ENCODE measurements at places on chromosomes 7 and 10.

DNA sequence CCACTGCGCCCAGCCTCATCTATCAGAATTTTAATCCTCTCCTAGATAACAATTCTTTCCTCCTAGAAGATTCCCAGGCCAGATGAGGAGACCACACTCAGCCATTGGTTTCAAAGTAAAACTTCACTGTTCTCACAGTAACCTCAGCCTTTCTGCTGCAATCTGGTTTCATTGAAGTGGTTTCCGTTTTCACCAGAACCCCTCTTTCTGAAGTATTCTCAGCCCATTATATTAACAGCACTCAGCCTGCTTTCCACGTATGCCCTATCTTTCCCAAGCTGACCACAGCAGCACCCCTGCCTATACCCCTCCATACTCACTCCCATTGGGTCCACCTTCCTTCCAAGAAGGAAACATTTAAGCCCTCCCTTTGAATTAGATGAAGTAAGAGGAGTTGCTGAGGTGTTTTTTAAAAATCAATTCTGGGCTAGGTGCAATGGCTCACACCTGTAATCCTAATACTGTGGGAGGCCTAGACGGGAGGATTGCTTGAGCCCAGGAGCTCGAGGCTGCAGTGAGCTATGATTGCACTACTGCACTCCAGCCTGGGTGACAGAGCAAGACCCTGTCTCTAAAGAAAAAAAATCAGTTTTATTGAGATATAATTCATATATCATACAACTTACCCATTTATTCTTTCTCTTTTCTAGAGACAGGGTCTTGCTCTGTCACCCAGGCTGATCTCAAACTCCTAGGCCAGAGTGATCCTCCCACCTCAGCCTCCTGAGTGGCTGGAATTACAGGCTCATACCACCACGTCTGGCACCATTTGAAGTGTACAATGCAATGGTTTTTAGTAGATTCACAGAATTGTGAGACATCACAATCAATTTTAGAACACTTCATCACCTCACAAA is 11.3 kb downstream of the PLAU start:
- no peak for DNase-seq

DNA sequence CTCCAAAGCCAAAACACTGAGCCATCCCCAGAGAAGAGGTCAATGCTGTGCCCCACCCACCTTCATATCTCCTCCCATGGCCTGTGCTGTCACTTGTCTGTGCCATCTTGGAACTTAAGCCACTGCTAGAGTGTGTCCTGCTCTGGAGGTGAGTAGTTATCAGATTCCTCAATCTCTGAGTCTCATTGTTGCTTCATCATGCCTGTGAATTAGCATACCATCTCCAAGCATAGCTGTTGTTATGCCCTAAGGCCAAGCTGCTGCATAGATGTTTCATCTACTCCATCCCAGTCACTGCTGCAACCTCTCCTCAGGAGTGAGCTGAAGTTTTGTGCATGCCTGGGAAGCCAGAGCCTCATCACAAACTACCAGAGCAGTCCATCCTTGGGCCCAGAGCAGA is 349.0 kb downstream of the ZWINT start:
- DNase-seq: no peak

DNA sequence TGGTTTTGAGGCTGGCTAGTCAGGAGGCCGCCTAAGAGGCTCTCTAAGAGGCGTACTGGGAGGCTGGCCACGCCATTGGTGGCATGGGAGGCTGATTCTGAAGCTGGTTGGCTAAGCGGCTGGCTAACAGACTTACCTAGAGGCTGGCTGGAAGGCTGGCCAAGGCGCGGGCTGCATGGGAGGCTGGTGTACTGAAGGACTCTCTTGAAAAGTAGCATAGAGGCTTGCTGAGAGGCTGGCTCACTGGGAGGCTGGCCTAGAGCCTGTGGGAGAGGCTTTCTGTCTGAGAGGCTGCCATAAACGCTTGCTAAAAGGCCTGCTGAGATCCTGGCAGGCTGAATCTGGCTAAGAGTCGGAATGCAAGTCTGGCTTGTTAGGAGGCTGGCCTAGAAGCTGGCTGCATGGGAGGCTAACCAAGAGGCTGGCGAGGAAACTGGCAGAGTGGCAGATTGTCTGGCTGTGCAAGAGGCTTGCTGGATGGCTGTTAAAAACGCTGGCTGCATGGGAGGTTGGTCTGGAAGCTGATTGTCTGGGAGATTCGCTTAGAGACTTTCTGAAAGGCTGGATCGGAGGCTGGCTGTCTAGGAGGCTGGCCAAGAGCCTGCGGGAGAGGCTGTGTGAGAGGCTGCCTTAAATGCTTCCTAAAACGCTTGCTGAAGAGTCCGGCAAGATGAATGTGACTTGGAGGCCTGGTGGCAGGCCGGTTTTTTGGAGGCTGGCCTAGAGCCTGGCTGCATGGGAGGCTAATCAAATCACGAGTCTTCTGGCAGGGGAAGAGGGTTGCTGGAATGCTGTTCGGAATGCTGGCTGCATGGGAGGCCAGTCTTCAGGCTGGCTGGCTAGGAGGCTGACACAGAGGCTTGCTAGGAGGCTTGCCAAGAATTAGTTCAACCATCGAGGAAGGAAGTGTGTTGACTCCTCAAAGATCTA is 134.2 kb downstream of the OR13A1 start:
- DNase-seq: no peak

DNA sequence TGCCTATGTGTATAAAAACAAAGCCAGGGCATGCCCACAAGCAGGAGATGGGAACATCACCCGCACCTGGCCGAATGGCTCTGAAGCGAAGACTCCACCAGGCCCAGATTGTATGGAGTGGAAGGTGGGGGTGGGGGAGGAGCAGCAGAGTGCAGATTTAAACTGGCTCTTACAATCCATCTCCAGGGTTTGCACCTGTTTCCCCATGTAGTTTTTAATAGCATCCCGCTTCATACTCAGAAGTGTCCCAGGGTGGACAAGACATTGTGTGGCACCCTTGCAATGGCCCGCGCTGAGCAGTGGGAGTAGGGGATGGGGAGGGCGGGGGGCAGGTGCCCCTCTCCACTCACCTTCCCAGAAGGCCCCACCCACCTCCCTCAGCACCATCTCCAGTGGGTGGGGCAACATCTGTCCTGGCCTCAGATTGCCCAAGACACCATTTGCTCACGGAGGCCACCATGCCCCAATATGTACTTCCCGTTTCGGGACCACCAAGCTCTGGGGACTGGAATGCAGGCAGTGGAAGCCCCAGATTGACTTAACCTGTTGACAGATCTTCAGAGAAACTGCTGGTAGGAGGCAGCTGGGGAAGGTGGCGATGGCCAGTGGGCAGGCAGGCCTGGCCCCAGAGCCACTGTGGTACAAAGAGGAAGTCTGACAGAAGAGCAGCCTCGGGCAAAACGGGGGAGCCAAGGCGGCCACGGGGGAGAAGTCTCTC is 23.0 kb downstream of the VSIR start:
- no peak for DNase-seq

DNA sequence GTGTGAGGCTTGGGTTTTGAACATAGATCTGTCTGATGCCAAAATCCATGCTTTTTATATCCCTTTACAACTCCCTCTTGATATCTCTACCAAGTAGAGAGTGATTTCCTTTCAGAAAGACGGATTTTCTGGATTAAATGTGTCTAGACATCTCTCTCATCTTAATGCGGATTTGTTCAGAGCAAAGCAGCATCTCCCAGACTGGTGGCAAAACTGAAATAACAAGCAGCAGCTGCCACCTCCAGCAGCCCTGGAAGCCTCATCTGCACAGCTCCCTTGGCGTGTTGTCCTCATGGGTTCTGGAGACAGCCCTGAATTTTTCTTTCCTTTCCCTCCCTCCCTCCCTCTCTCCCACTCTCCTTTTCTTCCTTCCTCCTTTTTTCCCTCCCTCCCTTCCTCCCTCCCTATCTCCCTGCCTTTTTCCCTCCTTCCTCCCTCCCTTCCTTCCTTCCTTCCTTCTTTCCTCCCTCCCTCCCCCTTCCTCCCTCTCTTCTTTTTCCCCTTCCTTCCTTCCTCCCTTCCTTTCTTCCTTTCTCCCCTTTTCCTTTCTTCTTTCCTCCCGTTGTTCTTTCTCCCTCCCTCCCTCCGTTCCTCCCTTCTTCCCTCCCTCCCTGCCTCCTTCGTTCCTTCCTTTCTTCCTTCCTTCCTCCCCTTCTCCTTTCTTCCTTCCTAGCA is 639.9 kb downstream of the TYW1 start:
- DNase-seq: no peak

Data from stromal cell of bone marrow (primary cell).